ENCODE measurements at places on chromosomes 13 and 19.

DNA sequence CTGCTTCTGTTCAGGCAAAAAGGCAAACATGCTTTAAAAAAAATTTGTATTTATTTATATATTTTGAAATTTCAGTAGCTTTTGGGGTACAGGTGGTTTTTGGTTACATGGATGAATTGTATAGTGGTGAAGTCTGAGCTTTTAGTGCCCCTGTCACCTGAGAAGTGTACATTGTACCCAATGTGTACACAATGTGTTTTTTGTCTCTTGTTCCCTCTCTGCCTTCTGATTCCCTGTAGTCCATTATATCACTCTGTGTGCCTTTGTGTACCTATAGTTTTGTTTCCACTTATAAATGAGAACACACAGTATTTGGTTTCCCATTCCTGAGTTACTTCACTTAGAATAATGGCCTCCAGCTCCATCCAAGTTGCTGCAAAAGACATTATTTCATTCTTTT, 77.4 kb downstream of the PDS5B start:
- DNase-seq = no peak

DNA sequence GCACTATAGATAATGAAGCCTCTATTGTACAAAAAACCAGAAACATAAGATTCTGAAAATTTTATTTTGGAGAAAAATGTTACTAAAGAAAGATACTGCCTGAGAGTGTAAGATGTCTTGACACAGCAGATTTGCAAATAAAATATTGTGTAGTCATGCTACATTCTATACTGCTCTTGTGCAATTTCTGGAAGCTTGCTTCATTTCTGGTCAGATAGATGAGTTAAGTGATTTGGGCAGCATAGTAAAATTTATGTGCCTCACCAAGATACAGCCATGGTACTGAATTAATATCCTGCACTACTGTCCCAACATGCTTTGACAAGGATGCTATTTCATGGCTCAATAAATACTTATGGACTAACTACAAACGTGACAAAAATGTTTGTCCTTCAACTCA, 55.1 kb upstream of the STARD13 start:
- DNase-seq = no peak

GRCh38 chr13:42394711-42395085, 122.7 kb downstream of the AKAP11 start:
- no peak for DNase-seq

DNA sequence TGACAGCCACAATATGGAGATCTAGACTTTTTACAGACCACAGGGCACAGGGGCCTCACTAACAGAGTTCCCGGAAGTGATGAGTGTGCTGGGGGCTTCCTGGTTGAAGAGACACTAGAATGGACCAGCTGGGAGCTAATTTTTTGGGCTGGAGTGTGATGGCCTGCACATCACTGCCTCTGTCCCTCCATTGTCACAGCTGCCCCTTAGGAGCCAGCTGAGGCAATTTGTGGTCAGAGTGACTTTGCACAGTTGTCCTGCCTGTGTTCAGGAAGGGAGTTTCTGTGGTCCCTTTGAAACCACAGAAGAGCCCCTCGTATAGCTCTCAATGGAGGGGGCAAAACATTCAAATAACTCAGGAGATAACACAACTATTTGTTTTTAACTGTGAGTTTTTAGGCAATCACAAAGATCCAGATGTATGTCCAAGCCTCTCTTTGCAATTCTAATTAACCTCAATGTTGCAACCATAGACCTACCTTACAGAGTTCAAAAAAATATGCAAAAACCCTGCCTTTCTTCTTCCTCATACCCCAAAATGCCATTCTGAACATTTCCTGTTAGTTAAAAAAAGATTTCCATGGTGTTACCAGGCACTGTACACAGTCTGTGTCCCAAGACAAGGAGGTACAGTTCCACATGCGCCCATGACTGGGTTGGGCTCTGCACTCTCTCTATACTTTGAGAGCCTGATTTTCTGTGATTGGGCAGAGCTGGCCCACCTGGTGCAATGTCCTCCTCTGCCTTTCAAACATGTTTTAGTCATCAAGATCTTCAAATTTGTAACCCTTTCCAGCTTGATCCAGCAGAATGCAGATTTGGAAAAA, 2.4 kb downstream of the ALOX5AP start:
- no peak for DNase-seq

DNA sequence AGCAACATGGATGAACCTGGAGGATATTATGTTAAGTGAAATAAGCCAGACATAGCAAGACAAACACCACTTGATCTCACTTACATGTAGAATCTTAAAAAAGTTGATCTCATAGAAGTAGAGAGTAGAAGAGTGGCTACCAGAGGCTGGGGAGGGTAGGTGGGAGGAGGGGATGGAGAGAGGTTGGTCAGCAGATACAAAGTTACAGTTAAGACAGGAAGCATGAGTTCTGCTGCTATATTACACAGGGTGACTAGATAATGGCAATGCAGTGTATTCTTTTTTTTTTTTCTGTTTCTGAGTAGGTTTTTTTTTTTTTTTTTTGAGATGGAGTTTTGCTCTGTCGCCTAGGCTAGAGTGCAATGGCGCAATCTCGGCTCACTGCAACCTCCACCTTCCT, 15.2 kb upstream of the THSD1 start:
- no peak for DNase-seq

DNA sequence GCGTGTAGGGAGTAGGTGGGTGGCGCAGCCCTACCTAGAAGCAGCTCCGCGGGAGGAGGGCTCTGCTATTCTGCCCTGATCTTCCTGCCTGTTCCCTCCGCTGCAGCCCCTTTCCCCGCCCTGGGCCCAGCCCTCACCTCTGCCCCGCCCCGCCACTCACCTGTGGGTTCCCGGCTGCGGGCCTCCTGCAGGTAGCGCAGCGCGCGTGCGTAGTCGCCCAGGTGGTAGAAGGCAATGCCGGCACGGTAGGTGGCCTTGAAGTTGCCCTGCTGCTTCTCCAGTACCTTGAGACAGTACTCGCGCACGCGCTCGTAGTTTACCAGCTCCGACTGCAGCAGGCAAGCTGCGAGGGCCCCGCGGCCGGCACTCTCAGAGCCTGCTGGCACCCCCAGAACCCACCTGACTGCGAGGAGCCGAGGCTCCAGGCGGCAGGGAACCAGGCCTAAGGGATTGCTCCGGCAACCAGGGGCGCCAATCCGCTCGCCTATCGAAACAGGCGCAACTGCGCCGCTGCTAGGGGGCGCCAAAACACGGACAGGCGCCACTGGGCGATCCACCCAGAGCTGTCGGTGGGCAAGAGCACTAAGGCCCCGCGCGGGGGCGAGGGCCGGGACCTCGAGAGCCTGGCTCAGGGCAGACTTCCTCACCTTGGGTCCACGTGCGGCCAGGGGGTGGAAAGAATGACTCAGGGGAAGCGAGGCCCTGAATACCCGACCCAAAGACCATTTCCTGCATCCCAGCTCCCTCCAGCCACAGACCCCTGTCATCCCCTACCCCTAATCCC, 965 bp downstream of the TTC9B start:
- DNase-seq = no peak

- no peak for DNase-seq
These were observed 399.0 kb downstream of the DCT start for GRCh38 chr13:94080527-94080926.

- DNase-seq = peak; percentile 87
These were observed at the start of gene ZNF439 for GRCh38 chr19:11848594-11849469. Gene ZNF439 (plus strand): TSS chr19:11848726. CDS start chr19:11848868, 142 bp downstream.

DNA sequence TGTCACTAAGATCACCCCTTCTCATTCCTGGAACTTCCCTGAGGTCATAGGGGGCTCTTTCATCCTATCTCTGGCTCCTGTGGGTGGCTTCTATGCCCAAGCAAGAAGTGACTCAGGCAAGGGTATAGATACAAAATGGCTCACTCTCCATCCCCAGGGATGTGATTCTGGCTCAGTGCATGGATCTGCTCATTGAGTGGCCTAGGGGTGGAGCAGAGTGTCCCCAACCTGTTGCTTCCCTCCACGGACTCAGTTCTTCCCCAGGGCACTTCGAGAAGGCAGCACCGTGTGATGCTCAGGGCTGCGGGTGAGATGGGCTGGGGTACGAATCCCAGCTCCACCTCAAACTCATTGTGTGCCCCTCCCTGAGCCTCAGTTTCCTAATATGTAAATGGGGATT, 136.4 kb downstream of the PTPRS start:
- DNase-seq = no peak

GRCh38 chr13:94298346-94298745, 181.1 kb downstream of the DCT start:
- no peak for DNase-seq

GRCh38 chr19:12567951-12568350, 16.7 kb upstream of the ZNF564 start:
- DNase-seq = no peak

DNA sequence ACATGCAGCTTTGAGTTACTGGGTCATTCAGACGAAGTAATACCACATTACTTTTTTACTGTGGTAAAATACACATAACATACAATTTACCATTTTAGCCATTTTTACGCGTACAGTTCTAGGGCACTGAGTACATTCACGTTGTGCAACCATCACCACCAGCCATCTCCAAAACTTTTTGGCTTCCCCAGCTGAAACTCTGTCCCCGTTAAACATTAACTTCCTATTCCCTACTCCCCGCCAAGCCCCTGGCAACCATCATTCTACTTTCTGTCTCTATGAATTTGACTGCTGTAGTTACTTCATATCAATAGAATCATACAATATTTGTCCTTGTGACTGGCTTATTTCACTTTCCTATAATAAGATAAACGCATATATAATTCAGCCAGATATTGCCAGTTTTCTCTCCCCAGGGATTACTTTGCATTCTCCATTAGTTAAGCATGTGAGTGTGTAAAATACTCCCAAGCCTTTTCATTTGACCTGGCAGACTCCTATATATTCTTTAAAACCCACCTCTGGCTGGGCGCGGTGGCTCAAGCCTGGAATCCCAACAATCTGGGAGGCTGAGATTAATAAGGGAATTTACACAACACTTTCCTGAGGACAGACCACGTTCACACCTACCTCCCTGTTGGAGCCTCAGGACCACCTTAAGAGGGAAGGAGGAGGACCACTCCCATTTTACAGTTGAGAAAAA, 10.0 kb upstream of the CYP4F22 start:
- no peak for DNase-seq

GRCh38 chr13:35954207-35954560, 177.0 kb downstream of the DCLK1 start:
- no peak for DNase-seq
